Activated CD4-positive, alpha-beta T cell treated with anti-CD3 and anti-CD28 coated beads, Interleukin-2, amount 10 ng/mL, durations not matched to agents 7 days and 5 days (primary cell): ENCODE measurements at places on chromosomes 11 and 22. TPM values are rescaled to one million over a fixed set of nuclear protein-coding genes. Genes with fewer than 3 reads are reported as not detected.
A peak's percentile ranks its signal among the peaks of the same experiment; 100 is the strongest.

- H3K27ac ChIP-seq = no peak overlapping the region
- H3K4me3 ChIP-seq = no peak overlapping the region
- H3K36me3 ChIP-seq = peaks cover 22% of the 10 kb centered on the region
- H3K4me1 ChIP-seq = peaks cover 7% of the 10 kb centered on the region
- no peak for DNase-seq
Measured at GRCh38 chr11:130269326-130269943, 45.3 kb downstream of the ZBTB44 start.

GRCh38 chr11:12259956-12260355, 117.4 kb upstream of the PARVA start:
- no peaks in the 10 kb centered on the region for H3K4me1 ChIP-seq
- DNase-seq = no peak
- H3K27me3 ChIP-seq = no peaks in the 10 kb centered on the region
- no peak overlapping the region for H3K4me3 ChIP-seq
- H3K27ac ChIP-seq = no peak overlapping the region

Gene GAB4
- total RNA-seq = not detected

Gene P2RX6
- 0.27 TPM for total RNA-seq

GRCh38 chr11:45025716-45026492, 75.2 kb upstream of the TP53I11 start:
- H3K4me3 ChIP-seq = no peak overlapping the region
- H3K4me1 ChIP-seq = peaks cover 11% of the 10 kb centered on the region
- peak overlapping the region; percentile 71 for H3K27ac ChIP-seq
- no peaks in the 10 kb centered on the region for H3K36me3 ChIP-seq
- DNase-seq = peak; percentile 16

- peaks cover 5% of the 10 kb centered on the region for H3K27me3 ChIP-seq
- peak; percentile 52 for DNase-seq
- H3K4me3 ChIP-seq = peak overlapping the region; percentile 66
- peak overlapping the region; percentile 99 for H3K27ac ChIP-seq
- H3K4me1 ChIP-seq = peaks cover 57% of the 10 kb centered on the region
- peaks cover 40% of the 10 kb centered on the region for H3K36me3 ChIP-seq
Measured at GRCh38 chr11:13923716-13924650, 38.5 kb upstream of the SPON1 start.

Gene ATG13
- 56.8 TPM for total RNA-seq

Gene MICAL3
- 19.1 TPM for total RNA-seq

DNA sequence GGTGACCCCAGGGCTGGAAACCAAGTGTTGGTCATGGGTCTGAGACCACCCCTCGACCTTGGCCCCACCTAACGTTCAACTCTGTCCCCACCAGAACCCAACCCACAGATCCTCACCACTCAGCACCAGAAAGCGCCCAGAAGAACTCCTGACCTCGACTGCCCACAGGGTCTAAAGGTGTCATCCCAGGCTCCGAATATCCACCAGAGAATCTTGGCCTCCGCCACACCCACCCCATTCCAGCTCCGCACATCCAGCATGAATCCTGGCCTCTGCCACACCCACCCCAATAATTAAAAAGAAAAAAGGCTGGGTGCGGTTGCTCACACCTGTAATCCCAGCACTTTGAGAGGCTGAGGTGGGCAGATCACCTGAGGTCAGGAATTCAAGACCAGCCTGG, 1.3 kb downstream of the CERK start:
- H3K36me3 ChIP-seq = peaks cover 21% of the 10 kb centered on the region
- H3K27me3 ChIP-seq = no peaks in the 10 kb centered on the region
- no peak for DNase-seq
- H3K4me1 ChIP-seq = peaks cover 46% of the 10 kb centered on the region
- H3K27ac ChIP-seq = peak overlapping the region; percentile 97

- DNase-seq = peak; percentile 69
- peaks cover 33% of the 10 kb centered on the region for H3K4me1 ChIP-seq
- H3K36me3 ChIP-seq = peaks cover 6% of the 10 kb centered on the region
- H3K4me3 ChIP-seq = no peak overlapping the region
- H3K27ac ChIP-seq = peak overlapping the region; percentile 83
Measured at GRCh38 chr22:30649430-30650007, 13.9 kb downstream of the SLC35E4 start.

Gene DGCR2
- 39.0 TPM for total RNA-seq

Gene CCDC87
- total RNA-seq = not detected

DNA sequence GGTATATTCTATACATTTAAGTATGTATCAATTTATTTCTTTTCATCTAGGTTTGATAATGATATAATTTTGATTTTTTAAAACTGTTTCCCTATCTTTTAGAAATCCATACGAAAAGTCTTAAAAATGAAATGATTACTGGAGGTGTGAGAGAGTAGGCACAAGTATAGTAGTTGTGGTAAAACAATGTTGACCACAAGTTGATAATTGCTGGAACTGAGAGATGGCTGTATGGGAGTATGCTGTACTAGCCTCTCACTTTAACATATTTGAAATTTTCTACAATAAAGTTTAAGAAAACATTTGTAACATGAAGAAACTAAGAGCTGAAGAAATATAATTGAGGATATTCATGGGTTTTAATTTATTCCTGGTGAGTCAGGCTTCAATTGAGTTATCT, 30.0 kb downstream of the FSHB start:
- H3K27me3 ChIP-seq = peaks cover 6% of the 10 kb centered on the region
- no peaks in the 10 kb centered on the region for H3K4me1 ChIP-seq
- DNase-seq = no peak
- no peak overlapping the region for H3K4me3 ChIP-seq

Gene BIRC3
- total RNA-seq = 33.1 TPM

- H3K4me3 ChIP-seq = peak overlapping the region; percentile 52
- peaks cover 64% of the 10 kb centered on the region for H3K4me1 ChIP-seq
- peak overlapping the region; percentile 94 for H3K27ac ChIP-seq
Measured at GRCh38 chr22:36452250-36452977, 29.0 kb downstream of the TXN2 start.

Gene IGLL5
- total RNA-seq = not detected

GRCh38 chr11:74070723-74071492, 62.0 kb upstream of the UCP3 start:
- no peaks in the 10 kb centered on the region for H3K4me1 ChIP-seq
- H3K36me3 ChIP-seq = peaks cover 48% of the 10 kb centered on the region
- DNase-seq = no peak
- H3K4me3 ChIP-seq = no peak overlapping the region

DNA sequence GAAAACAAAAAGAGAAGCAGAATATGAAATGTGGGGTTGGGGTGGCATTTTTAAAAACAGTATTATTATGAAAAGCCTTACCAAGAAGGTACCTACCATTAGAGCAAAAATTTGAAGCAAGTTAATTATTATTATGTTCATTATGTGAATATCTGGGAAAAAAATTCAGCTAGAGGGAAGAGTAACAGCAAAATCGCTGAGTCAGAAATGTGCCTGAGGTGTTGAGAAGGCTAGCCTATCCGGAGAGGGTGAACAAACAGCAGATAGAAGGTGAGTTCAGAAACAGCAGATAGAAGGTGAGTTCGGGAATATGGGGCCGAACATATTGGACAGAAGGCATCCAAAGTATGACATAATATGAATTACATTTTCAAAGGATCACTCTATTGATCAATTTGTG, 536.8 kb upstream of the ANO5 start:
- no peaks in the 10 kb centered on the region for H3K36me3 ChIP-seq
- no peak overlapping the region for H3K27ac ChIP-seq
- peaks cover 2% of the 10 kb centered on the region for H3K4me1 ChIP-seq
- no peak for DNase-seq
- no peaks in the 10 kb centered on the region for H3K27me3 ChIP-seq

DNA sequence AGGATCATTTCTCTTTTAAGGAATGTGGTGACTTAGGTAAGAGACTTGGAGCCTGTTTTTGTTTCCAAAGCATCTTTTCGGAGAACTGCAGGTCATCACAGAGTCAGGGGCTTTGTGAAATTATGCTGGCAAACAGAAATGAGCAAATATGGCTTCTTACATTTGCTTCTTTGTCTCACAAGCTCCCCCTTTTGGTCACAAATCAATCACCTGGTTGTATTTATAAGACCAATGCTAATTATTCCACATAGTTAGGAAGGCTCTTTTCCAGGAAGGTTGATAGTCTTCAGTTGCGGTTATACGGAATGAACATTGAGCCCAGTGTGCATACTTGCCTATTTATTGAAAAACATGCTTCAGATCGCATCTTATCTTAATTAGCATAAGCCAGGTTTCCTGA, 34.6 kb upstream of the CEP126 start:
- no peak overlapping the region for H3K27ac ChIP-seq
- no peaks in the 10 kb centered on the region for H3K36me3 ChIP-seq
- DNase-seq = no peak
- H3K27me3 ChIP-seq = peaks cover 15% of the 10 kb centered on the region
- no peak overlapping the region for H3K4me3 ChIP-seq
